Activated CD8-positive, alpha-beta memory T cell treated with anti-CD3 and anti-CD28 coated beads, Interleukin-2, amount 10 ng/mL, durations not matched to agents 7 days and 5 days (primary cell): ENCODE measurements at places on chromosomes 2 and 18. TPM values are rescaled to one million over a fixed set of nuclear protein-coding genes. Genes with fewer than 3 reads are reported as not detected.

DNA sequence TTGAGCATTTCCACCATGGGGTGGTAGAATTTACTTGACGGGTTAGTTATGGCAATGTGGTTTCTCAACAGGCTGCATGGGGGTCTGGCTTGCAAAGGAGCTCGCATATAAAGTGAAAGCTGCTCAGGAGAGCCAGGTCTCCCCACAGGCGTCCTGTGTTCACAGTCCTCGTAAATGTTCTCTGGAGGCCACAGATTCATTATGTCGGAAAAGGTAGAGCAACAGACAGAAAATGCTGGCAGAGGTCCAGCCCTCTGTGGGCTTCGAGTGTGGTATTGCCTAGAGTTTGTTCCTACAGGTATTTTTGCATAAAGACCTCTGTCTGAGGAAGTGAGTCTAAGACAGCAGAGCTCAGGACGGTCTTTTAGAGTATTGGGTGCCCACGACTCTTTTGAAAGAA, 96.4 kb downstream of the CDCA7 start:
- no peak for DNase-seq

- no peak for DNase-seq
These were observed 43.5 kb downstream of the SLC9A2 start for GRCh38 chr2:102662833-102663232.

DNA sequence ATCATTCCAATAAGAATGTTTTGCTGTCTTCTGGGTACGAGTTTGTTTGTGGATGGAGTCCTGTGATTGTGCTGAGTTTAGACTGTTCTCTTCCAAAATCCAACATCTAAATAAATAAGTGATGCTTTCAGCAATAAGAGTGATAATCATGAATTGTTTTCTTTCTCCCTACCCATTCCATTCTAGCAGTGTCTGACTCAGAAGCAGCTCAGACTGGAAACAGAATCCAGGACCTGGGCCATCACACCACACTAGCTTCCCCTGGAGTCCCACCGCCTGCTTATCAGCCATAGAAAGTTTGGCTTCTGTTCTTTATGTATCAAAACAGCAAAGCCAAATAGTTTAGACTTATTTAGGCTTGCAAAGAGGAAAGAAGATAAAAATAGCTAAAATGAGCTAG, 76.4 kb upstream of the CNGA3 start:
- no peak for DNase-seq

DNA sequence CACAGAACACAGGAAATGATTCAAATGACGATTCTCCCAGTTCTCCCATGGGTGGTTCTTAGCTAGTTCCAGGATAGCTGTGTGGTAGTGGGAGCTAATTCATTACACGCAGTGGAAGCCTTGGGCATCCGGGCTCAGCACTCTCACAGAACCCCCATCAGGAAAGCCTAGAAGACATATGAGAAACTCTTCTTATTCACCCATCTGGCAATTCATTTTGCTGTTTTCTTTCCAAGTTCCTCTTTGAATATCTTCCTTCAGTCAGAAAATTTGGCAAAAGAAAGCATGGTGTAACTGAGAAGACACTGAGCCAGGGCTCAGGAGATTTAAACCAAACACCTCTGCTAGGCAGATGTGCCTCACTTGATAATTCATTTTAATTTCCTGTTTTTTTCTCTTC, 85.2 kb upstream of the FN1 start:
- no peak for DNase-seq

GRCh38 chr2:23669413-23670244, 257.3 kb downstream of the ATAD2B start:
- DNase-seq = no peak

DNA sequence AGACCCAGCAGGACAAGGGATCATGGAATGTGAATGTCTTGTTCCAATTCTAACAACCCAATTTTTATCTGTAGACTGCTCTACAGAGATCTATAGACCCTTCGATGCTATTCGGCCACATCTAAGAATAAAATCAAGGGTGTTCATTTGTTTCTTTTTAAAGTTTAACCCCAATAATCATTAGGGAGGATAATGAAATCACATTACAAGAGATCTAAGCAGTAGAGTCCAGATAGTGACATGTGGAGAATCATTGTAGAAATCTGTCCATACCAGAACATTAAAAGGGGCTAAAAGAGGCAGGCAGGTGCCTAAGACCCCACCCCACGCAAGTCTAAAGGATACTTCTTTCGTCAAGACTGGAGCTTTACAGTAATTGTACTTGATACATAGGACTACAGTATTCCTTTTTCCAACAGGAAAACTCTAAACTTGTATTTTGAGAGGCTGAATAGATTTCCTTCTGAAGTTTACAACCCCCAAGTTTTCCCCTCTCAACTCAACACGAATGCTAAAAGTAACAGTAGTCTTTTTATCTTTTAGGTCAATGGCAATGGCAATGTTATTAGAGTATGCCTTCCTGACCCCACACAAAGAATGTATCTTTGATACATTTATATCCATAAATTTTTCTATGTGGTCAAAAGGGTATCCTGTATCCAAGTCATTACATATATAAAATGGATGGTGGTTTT, 183.7 kb downstream of the TCF4 start:
- no peak for DNase-seq

Gene CPLX4
- total RNA-seq = not detected

Gene ZNF804A
- not detected for total RNA-seq

Gene LYG2
- not detected for total RNA-seq
